ENCODE measurements at places on chromosomes 1 and 21. TPM values are rescaled to one million over a fixed set of nuclear protein-coding genes. Genes with fewer than 3 reads are reported as not detected.

EFNA3 gene
- total RNA-seq = 3.6 TPM

CITED4 gene
- total RNA-seq = 9.0 TPM

KRTAP6-3 gene
- not detected for total RNA-seq

DNA sequence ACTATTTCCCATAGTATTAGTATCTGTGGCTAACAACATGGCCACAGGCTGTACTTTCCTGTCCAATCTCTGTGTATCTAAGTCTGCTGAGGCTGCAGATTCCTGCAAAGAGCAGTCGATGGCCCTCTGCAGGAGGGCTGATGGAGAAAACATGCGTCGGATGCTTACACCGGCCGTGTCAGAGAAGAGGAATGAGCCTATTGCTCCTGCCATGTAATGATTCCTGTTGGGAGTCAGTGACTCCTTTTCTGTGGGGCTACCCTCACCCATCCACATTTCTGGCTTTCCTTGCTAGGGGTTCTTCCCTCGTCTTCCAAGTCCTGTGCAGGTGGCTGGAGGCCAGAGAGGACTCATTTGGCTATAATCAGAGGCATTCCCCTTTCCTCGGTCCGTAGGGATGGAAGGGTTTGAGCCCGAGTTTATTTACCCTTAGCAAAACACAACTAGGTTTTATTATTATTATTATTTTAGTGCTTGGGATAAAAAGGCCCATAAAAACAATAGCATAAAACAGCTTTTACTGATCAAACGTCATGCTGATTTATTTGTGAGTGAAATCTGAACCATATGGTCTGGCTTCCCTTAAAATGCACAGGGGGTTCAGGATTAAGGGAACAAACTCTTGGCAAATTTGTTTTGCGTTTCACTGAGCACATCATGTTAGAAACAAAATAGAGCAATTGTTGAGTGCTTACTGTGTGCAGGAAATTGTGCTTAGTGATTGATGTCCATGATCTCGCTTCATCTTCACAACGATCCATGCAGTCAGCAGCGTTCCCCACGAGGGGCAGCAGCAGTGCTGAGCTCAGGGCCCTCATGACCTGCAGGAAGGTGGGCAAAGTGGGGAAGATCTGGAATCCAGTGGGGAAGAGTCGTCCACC is 70.8 kb downstream of the KIF26B start:
- no peak overlapping the region for H3K4me3 ChIP-seq
- no peaks in the 10 kb centered on the region for H3K4me1 ChIP-seq
- peak; percentile 76 for DNase-seq
- H3K36me3 ChIP-seq = no peaks in the 10 kb centered on the region
- no peak overlapping the region for H3K27ac ChIP-seq

DNA sequence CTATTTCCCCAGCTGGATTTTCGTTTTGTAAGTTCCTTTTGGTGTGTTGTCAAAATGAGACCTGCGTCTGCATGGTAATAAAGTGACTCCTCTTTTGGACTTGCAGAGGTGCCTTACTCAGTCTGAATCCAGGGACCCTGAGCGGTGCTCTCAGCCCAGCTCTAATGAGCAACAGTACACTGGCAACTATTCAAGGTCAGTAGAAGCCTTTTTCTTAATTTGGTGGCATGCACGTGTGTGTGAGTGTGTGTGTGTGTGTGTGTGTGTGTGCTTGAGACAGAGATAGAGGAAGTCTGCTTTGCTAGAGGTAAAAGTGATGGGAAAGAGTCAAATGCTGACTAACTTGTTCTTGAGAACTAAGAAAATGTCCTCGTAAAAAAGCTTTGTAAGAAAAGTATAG is 105.4 kb downstream of the CD247 start:
- H3K4me3 ChIP-seq = no peak overlapping the region
- H3K27me3 ChIP-seq = no peaks in the 10 kb centered on the region
- H3K27ac ChIP-seq = no peak overlapping the region

DNA sequence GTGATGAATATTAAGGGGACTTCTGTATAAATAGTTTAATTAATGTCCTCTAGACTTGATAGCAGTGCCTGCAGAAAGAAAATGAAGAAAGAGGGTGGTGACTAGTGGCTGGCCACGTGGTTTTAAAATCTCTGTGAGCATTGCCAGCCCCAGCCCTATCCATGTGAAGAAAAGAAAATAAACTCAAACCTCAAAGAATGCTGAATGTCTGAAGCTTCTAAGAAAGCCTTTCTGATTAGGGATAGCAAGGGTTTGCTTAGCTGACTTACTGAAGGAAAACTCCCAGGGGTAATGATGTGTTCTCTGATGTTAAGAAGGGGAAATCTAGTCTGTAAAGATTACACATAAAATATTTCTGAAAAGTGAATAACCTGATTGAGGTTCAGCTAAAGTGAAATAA is 31.8 kb downstream of the ADGRL2 start:
- H3K27ac ChIP-seq = no peak overlapping the region
- no peak overlapping the region for H3K4me3 ChIP-seq
- no peaks in the 10 kb centered on the region for H3K4me1 ChIP-seq
- no peaks in the 10 kb centered on the region for H3K36me3 ChIP-seq

DNA sequence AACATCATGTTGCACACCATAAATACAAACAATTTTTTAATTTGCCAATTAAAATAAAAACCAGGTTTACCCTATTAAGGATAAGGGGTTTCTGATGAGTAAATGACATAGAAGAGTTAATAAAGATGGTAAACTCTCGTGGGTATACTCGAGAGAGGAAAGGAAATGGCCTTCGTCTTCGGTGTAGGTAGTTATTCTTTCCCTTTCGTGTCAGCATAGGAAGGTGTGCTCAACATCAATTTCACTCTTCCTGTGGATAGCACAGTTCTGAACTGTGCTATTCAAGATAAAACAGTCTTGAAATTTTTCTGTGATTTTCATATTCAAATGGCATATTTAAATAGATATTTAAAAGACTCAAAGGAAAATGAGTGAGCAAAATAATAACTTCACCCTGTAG is 98.2 kb downstream of the RGL1 start:
- no peak overlapping the region for H3K4me3 ChIP-seq
- no peaks in the 10 kb centered on the region for H3K4me1 ChIP-seq
- H3K27me3 ChIP-seq = no peaks in the 10 kb centered on the region
- DNase-seq = no peak
- H3K36me3 ChIP-seq = no peaks in the 10 kb centered on the region

- H3K4me3 ChIP-seq = no peak overlapping the region
- no peaks in the 10 kb centered on the region for H3K36me3 ChIP-seq
- no peak overlapping the region for H3K27ac ChIP-seq
- no peak for DNase-seq
- no peaks in the 10 kb centered on the region for H3K4me1 ChIP-seq
These were observed 16.5 kb upstream of the ZMYM1 start for GRCh38 chr1:35062518-35063196.

- no peaks in the 10 kb centered on the region for H3K27me3 ChIP-seq
- DNase-seq = no peak
- peaks cover 45% of the 10 kb centered on the region for H3K36me3 ChIP-seq
These were observed 2.7 kb downstream of the PSMG1 start for GRCh38 chr21:39180429-39181019.

DNA sequence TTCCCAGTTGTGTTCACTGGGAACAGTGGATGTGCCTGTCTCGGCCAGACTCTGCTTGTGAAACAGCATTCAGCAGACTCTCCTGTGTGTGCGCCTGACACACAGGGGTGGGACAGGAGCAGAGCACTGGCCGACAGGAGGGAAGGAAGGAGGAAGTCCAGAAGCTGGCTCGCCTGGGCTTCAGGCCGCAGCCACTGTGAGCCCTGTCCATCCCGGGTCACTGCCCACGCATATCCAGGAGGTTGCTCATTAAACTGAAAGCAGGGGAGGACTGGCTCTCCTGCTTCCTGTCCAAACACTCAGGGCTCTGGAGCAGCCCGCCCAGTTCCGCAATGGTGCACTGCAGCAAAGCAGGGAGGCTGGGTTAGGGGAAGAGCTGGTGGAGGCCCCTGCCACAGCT is 218.7 kb upstream of the VAMP3 start:
- H3K27ac ChIP-seq = no peak overlapping the region
- peaks cover 3% of the 10 kb centered on the region for H3K4me1 ChIP-seq
- DNase-seq = no peak
- no peaks in the 10 kb centered on the region for H3K36me3 ChIP-seq
- H3K4me3 ChIP-seq = no peak overlapping the region
- no peaks in the 10 kb centered on the region for H3K27me3 ChIP-seq

GRCh38 chr1:64263335-64263734 is 59.9 kb downstream of the UBE2U start:
- no peak overlapping the region for H3K4me3 ChIP-seq
- no peaks in the 10 kb centered on the region for H3K36me3 ChIP-seq
- DNase-seq = no peak
- H3K4me1 ChIP-seq = no peaks in the 10 kb centered on the region
- H3K27me3 ChIP-seq = no peaks in the 10 kb centered on the region
- H3K27ac ChIP-seq = no peak overlapping the region

All from endodermal cell (in vitro differentiated cells).